ENCODE measurements at places on chromosomes 1 and 21. TPM values are rescaled to one million over a fixed set of nuclear protein-coding genes. Genes with fewer than 3 reads are reported as not detected.

- DNase-seq: no peak
Measured at GRCh38 chr1:46424730-46425129, 30.6 kb downstream of the FAAH start.

- no peak for DNase-seq
Measured at GRCh38 chr1:15094719-15095495, 58.6 kb upstream of the TMEM51 start.

DNA sequence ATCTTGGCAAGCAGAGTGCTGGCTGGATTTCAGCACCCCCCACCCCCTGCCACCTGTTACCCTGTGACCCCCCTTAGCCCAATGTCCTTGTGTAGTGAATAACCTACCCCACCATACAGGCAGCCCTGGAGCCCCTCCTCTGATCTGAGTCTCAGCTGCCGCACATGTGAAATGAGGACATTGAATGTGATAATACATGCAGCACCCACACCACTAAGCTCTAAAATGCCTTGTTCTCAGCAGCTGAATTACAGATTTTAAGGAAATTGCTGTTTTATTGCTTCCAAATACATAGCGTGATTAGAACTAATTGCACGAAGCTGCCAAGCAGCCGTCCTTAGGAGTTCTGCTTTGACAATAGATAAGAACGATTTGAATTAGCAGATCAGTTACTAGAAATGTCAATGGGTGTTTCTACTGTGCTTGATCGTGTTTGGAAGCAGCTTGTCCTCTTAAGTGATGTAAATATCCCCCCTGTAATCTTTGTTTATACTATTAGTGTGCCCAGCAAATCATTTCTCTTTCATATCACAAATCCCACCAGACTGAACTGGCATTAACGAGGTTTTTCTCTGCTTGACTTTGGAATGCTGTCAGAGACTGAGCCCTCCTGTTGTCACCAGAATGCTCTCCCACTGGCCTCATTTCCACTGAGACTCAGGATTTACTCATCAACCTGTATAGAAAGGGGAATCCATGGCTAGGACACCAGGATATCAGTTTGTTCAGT lies 4.9 kb downstream of the SLAMF8 start:
- DNase-seq: no peak

GRCh38 chr1:92502247-92502646 lies 15.5 kb upstream of the GFI1 start:
- DNase-seq: no peak

DNA sequence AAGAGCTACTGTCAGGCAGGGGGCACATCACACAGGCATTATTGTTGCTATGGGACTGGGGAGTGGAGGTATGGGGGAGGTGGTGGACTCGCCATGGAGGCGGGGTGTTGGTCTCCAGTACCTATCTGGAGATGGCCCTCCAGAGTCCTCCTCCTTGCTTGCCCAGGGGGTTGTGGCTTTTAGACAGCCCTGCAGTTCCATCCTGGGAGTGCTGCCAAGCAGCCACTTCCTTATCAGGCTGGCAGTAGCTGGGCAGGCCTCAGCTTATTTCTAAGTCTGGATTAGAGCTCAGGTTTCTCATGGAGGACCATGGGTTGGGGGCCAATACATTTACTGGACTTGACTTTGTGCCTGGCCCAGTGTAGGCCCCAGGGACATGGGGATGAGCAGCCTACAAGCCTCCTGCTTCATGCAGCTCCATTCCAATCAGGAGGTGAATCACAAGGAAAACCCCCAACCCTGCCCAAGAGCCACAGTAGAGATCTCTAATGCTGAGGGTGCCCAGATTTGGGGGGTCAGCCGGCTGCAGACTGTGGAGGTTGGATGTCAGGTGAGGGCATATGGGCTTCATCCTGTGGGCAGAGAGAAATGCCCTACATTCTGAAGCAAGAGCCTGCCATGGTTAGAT lies 210.7 kb upstream of the EDN2 start:
- DNase-seq: no peak

DNA sequence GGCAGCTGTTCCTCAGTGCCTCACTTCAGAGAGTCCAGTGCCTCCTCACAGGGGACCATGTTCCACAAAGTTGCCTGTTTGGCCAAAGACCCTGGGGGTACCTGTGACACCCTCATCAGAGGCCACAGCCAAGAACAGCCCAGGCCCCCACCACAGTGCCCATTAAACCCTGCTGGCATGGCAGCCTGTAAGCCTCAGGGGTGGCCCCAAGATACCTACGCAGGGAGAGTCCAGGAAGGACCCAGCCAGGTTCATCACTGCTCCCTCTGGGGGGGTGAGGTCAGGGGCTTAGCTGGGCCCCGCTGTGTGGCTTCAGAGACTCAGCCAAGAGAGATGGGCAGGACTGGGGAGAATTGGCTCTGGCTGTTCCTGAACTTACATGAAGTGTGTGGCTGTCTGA lies 19.1 kb upstream of the PRDM16 start:
- no peak for DNase-seq

DNA sequence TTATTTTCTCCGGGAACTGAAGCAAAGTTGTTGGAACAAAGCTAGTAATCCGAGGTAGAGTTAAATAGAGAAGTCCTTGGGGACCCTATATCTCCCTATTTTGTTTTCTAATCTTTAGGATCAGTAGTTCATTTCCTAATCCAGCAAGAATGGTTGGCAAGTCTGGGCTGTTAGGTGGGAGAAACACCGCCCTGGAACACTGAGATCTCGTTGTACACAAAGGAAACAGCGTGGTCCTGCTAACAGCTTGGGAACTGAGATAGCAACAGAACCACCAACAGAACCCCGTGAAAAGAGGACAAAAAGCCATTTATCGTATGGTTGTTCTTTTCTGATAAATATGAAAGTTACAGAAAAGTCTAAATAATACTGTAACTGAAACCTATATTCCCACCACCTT lies 121.9 kb upstream of the CDC42BPA start:
- DNase-seq: no peak

Gene S100A11
- 14.9 TPM for total RNA-seq

Gene OXCT2
- total RNA-seq: 1.1 TPM

DNA sequence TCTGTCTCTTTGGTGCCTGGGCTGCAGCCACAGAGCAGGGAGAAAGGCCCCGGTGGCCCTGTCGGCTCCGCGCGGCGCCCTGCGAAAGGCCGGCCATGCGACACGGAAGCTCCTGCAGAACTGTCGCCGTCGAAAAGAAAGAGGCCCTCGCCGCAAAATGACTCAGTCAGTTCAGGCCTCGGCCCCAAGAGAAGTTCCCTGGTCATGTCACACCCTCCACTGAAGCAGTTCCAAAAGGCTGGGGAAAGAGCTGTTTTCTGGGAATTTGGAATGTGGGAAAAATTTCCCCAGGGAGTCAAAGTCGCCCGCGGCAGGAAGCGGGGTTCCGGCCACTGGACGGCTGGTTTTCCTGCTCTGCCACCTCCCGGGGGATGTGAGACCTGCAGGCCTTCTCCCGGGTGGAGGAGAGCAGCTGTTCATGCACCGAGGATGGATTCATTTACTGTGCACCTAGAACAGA lies 115.8 kb upstream of the ZNF678 start:
- DNase-seq: no peak

Gene TNFRSF9
- total RNA-seq: not detected

DNA sequence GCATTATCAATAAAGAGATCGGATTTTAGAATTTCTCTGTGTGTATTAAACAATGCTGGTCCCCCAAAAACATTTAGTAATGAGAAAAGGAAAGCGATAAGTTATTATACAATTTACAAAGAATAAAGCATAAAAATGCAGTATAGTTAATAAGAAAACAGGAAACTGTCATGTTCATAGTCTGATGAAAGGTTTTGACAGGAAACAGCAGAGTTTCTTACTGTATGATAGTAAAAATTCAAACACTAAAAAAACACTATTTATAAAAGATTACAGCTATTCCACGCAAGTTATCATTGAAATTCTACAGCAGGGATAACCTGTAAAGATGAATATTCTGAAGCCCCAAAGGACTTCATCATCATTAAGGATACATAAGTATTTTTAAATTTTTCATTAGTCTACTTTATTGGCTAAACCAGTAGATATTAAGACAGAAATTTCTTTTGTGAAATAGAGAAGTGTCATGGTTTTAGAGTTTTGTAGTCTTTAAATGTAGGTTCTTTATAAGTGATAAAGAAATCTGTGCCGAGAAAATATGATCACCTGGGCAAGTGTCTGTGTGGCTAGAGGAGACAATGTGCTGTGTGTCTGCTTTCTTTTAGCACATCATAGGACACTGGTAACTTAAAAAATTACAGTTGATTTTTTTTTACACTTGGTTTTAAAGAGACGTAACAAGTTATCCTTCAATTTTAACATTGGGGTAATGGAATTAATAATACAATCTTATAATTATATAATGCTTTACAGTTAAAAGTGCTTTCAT lies 49.7 kb upstream of the GFI1 start:
- no peak for DNase-seq

GRCh38 chr1:180745098-180745497 lies 113.3 kb downstream of the XPR1 start:
- DNase-seq: no peak

DNA sequence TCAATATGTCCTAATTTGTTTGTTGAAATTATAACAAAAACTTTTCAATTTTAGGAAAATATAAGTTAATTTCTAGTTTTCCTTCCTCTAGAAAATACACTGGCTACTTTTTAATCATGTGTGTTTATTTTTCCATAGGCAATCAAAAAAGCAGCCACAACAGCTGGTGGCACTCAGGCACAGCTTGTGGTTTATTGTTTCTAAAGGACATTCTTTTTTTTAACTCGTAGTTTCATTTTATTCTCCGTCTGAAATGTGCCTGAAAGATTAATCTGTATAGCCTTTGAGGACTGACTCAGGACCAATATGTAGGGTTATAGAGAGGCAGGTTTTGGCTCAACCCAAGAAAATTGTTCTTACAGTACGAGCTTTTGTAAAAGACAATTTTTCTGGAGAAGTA lies 20.7 kb upstream of the STX12 start:
- DNase-seq: no peak

- no peak for DNase-seq
Measured at GRCh38 chr1:46485564-46486431, 3.8 kb upstream of the DMBX1 start.

GRCh38 chr1:162502928-162503327 lies 5.3 kb downstream of the UHMK1 start:
- DNase-seq: no peak

Gene ETV3L
- total RNA-seq: not detected

DNA sequence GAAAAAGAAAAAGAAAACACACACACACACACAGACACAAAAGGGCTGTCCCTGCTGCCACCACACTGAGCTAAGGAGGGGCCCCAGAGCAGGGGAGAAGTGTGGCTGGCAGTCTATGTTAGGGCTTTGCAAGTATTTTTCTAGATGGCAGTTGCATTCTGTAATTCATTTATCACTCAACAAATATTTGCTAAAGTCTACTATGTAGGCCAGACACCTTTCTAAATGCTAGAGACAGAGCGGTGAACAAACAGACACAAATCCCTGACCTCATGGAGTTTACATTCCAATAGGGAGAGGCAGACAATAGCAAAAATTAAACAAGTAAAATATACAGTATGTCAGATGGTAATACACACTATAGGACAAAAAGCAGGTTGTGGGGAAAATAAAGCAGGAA lies 20.2 kb downstream of the WDR64 start:
- no peak for DNase-seq

DNA sequence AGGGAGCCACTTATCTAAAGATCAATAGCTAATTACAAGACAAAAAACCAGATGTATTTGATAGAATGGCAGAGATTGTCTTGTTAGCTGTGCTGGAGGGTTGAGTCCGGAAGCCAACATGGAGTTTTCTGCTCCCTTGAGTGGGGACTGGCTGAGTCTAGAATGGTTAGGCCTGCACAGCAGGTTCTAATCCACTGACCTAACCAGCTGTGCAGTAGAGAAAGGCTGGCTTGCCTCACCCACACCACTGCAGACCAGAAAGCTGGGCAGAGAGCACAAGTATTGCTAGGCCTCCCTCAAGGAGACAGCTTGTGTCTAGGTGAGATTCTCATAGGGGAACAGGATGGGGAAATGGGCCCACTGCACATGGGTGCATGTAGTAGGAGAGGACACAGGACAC lies 11.7 kb upstream of the GNG12 start:
- DNase-seq: no peak

DNA sequence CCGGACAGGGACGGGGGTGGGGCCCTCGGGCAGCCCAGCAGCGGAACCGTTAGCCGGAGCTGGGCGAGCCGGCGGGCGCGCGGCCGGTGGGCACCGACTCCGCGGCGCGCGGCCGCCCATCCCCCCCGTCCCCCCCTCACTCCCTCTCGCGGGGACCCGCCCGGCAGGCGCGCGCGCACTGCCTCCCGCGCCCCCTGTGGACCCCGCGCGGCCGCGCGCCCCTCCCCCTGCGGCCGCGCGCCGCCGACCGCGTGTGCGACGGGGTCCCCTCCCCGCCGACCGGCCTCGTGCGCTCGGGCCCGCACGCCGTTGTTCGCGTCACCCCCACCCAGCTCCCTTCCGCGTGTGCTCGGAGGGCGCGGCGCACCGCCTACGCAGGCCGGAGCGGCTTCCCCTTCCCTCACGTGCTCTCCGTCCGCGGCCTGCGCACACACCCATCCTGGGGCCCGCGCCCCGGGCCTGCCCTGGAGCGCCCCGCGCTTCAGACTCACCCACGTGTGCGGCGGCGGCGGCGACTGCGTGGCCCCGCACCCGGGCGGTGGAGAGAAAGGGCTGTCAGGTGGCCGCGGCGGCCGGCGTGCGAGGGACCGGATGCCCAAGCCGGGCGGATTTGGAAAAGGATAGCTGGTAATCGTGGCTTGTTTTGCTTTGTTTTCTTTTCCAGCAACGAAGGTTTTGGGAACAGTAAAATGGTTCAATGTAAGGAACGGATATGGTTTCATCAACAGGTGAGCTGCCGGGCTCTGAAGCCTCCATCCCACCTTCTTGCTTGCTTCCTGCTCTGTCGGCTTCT lies 717 bp downstream of the YBX1 start:
- DNase-seq: peak; percentile 62

- DNase-seq: no peak
Measured at GRCh38 chr1:17588048-17588871, 48.8 kb downstream of the ARHGEF10L start.

- DNase-seq: no peak
Measured at GRCh38 chr21:22450507-22450906, 1452.3 kb downstream of the NCAM2 start.

DNA sequence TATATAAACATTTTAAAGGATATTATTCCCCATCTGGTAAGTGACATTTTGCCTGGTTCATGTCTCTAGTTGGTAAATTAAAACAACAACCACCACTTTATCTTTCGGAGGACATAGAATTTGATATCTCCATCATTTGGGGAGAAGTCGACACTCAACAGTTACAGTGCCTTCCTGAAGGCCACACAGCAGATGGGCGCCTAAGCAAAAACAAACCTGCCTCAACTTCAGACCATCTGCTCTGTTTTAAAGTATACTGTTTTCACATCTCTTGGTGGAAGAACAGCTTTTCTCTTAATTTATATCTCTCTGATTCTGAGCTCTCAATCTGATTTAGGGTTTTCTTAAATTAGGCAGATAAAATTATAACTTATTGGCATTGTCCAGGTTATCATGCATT lies 282.2 kb downstream of the RYR2 start:
- no peak for DNase-seq

Gene BCAR3
- 23.5 TPM for total RNA-seq

Gene PIGR
- 0.69 TPM for total RNA-seq

DNA sequence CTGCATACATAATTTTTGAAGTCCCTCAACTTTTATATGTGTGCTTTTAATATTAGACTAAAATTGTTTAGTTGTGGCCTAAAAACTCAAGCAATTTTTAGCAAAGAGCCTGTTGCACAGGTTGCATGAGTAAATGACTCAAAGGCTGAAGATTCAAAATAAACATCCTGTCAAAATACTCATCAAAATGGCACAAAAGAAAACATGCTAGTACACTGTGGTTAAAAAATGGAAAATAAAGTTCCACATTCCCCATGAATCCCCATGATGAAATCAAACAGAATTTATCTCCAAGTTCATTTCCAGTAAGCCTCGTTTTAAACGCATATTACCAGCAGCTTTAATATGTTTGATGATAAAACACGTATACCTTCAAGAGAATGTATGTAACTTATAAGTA lies 230.1 kb upstream of the MAP1LC3C start:
- no peak for DNase-seq

Measured in uterus (tissue), 4 donors.